ENCODE measurements at places on chromosomes 1 and 21. TPM values are rescaled to one million over a fixed set of nuclear protein-coding genes. Genes with fewer than 3 reads are reported as not detected.

SPRR4 gene
- not detected for total RNA-seq

DNA sequence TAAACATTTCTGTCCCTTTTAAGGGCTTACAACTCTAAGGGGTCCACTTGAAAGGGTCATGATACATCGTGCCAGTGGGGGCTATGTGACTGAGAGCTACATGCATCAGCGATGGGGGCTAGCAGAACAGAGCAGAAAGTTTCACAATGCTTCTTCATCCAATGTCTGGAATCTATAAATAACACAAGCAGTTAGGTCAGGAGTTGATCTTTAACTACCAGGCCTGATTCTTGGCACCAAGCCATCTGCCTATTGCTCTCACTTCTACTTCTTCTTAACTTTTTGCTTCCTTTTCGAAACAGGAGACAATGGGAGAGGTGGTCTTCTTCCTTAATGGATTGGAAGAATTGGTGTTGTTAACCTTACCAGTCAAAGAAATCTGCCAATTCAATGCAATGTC lies 410.0 kb downstream of the TGFB2 start:
- DNase-seq = no peak

DNA sequence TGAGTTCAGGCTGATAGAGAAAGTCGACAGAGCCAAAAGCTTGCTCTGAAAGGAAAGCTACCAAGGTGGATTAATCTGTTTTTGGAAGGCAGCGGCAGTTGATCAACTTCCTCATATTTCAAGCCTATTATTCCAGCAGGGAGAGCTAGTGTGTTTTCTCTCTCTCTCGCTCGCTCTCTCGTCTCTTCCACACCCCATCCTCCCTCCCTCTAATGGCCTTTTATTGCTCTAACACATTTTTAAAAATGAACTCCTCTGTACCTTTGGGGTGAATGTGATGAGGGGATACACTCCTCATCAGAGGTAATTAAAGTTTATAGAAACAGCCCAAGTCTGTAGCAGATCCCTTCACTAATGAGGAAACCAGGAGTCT lies 126.4 kb downstream of the CLIC6 start:
- DNase-seq = no peak

MAP1LC3C gene
- 3.5 TPM for total RNA-seq

DNA sequence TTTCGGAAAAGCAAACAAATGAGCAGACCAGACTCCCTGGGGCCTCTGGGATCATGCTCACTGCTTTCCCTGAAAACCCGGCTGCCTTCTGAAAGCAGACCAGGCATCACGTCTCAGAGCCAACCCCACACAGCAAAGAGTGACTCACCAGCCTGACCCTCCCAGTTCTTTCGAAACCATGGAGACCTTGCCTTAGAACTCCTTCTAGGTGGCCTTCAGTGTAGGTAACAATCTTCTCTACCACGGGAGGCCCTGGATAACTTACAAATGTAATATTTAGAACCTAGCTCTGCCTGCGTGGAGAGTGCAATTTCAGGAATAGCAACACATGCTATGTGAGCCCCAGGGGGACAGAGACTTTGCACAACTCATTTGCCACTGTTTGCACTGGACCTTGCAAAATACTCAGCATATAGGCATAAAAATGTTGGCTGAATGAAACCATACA lies 105.2 kb downstream of the SUSD4 start:
- DNase-seq = no peak

DNA sequence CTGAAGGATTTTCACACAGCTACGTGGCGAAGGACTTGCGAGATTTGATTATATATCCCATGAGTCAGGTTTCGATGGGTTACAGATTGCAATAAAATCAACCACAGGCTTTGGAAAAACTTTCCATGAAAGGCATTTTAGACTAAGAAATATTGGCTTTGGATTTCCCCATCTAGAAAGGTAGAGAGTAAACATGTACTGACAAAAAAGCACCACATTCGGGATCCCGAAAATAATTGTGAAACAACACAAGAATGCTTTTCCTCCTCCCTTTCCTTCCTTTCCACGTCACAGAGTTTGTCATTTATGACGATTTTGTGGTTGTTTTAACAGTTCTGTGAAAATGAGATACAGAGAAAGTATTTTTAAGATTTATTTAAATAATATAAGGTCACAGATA lies 38.5 kb downstream of the TGFB2 start:
- no peak for DNase-seq

GRCh38 chr1:153880024-153880423 lies 42.7 kb downstream of the GATAD2B start:
- DNase-seq = no peak

DNA sequence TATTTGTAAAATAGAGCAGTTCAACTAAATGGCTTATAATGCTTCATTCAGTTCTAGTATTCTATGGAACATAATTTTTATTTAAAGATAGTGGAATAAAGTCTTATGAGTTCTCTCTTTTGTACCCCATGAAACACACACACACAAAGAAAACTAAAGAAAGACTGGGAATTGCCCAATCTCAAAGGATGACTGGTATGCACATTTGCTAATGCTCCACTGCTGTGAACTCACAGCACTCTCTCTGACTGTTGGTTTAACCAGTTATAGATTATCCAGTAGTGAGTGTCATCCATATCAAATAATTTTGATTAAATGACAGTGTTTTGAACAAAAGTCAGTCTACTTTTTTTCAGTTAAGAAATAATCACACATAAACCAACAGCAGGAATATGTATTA lies 1082.4 kb upstream of the B3GALT2 start:
- no peak for DNase-seq

MAN1C1 gene
- total RNA-seq = 9.3 TPM

- no peak for DNase-seq
These were observed 6.9 kb downstream of the MX2 start for GRCh38 chr21:41368735-41369104.

DNA sequence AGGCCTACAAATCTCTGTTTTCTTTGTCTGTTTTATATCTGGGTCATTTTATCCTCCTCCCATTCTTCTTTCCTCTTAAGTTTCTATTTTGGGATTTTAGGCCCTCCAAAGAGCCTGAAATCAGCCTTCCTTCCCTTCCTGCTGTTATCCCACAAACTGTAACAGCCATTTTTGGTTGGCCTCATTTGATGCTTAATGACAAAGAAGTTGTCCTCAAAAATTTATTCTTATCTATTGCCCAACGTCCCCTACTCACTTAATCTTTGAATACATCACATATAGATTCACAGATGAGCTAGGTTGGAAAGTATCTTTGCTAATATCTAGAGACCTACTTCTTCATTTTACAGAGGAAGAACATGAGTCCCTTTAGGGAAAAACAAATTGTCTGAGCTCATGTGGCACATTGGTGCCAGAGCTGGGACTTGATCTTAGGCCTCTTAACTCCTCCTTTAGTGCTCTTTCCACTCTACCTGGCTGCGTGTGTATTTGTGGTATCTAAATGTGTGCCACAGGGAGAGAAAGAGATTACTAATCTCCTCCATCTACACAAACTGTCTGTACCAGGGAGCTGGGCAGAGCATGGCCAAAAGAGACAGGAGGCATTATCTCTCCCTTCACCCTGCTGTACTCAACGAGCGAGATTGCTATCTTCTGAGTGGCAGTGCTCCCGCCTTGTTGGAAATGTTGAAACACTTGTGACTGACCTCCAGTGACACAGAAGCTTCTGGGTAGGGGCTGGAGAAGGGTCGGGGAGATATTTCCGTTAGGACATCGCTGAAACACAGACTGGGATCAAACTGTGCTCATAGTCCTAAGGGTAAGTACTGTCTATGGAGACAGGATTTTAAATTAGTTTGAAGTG lies 30.1 kb downstream of the RHEX start:
- no peak for DNase-seq

- DNase-seq = no peak
These were observed 356.6 kb downstream of the DSCAM start for GRCh38 chr21:40490408-40490807.

- no peak for DNase-seq
These were observed 60.1 kb downstream of the DIPK1A start for GRCh38 chr1:92901126-92901525.

TMEM201 gene
- total RNA-seq = 31.0 TPM

CFAP126 gene
- not detected for total RNA-seq

HSD3B2 gene
- not detected for total RNA-seq

BRDT gene
- 0.15 TPM for total RNA-seq

DNA sequence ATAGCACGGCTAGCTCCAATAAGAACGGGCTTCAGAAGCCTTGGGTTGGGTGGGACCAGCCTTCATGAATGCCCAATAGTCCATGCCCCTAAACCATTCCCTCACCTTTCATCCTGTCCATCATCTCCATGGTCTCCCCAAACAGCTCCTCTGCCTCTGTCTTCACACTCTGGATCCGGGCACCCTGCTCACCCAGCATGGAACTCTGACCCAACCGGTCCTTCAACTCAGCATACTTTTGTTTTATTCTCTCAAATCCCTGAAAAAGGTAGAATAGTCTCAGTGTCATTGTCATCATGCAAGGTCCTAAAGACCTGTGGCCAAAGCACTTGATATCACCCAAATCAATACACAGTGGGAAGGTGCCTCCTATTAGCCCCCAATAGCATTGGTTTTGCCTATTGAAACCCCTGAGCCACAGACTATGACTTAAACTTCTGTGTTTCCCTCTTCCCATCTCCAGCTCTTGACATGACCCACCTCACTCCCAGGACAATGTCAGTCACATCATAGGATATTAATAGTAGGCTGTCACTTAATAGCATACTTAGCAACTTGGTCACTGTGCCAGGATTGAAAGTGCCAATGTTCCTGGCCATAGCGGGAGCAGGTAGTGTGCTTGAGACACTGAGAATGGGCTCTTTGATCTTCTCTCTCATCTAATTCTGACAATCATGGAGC lies 33.0 kb downstream of the CAMK1G start:
- DNase-seq = no peak

- peak; percentile 76 for DNase-seq
These were observed 3.1 kb upstream of the BLACAT1 start for GRCh38 chr1:205458777-205459566.

KIRREL1 gene
- total RNA-seq = 29.9 TPM

DNA sequence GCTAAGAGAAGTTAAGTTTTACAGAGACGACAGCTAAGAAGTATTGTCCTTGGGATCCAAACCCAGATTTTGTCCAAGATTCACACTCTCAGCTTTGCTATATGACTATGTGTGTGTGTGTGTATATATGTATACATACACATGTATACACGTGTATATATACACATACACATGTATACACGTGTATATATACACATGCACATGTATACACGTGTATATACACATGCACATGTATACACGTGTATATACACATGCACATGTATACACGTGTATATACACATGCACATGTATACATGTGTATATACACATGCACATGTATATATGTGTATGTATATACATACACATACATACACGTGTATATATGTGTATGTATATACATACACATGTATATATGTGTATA lies 3.9 kb upstream of the CACHD1 start:
- DNase-seq = no peak

DNA sequence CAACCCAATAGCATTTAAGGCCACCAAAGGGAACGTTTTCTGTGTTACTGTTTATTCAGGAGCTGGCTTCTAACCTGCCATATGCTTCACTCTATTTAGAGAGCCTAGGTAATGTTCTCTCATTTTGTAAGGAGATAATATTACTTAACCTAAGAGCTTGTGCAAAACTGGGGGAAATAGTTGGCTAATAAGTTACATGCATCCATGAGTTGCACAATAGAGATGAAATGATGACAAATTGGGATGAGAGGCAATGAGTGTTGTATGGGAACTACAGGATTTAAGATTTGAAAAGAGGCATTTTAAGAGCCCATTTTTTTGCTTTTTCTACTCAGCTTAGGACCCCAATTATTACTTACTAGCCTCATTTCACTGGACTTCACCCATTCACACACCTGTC lies 151.0 kb downstream of the ST6GALNAC3 start:
- DNase-seq = no peak

C1QTNF12 gene
- total RNA-seq = 4.4 TPM

CFAP410 gene
- 16.9 TPM for total RNA-seq

DNA sequence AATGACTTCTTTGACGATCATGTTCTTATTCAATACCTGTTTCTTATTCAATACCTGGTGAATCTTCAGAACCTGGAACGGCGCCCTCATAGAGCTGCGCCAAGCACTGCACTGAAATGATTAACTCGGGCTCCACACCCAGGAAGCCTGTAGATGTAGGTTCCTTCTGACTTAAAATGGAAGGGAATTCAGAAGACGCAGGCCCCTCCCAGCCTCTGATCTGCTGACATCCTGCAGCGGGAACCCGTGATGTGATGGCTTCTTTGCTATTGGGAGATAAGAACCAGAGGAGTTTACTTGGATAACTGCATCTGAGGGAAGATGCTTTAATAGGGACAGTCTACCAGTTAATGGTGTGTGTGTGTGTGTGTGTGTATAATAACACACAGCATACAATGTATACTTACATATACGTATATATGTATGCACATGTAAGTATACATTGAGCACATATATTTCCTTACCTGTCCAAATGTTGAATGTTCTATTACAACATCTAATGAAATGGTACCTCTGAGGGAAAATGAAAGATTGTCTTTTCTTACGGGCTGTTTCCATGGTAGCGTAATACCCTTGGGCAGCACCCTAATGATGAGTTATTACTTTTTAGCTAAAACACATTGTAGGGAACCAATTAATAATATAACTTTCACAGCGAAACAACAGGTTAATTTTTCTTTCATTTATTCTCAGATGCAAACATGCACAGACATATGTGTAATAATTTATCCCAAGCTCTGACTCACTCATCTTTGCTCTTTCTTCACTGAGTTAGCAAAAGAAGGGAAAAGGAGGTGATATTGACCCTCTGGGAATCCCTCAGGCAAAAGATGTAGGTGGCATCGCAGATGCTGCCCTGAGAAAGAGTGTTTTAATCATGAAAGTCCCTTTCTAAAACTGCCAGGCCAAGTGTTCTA lies 379.8 kb downstream of the SIPA1L2 start:
- DNase-seq = peak; percentile 54

DNA sequence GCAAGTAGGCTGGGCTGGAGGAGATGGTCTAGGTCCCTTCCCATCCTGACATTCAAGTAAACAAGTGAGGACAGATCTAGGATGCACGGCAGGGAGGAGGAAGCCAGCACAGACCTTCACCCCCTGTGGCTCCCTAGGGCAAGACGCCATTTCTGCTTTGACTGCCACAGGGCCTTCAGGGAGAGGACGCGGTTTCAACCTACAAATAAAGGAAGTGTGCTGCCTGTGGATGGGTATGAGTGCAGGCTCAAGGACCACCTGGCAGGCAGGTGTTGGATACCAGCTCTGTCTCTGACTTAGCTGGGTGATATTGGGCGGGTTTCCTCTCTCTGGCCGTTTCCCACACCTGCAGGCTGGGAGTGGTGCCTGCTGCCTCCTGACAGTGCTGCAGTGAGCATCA lies 16.2 kb downstream of the SLC2A1 start:
- DNase-seq = no peak

DNA sequence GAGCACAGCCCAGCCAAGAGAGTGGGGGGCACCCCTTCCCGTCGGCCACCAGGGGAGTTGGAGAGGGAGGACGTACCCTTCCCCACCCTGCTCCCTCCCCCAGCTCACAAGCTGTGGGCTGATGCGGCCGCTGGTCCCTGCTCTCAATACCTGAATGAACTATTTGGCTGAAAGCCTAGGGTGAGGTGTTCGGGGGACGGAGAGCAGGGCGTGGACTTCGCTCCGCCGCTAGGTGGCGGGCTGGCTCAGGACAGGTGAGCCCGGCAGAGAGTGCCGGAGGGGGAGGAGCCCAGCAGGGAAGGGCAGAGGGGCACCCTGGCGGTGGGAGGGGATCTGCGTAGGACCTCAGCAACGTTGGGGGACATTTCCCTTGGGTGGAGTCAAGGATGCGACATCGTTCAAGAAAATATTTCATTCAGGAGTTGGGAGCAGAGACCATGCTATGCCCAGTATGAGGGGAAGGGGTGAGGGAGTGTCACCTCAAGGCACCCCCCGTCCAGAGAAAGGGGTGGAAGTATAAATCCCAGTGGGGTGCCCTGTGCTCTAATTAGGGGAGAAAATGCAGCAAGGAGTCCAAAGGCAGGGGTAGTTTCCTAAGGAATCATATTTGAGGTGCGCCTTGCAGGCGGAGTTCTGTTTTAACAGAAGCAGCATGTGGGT lies 12.0 kb upstream of the RHBG start:
- peak; percentile 96 for DNase-seq
